GDM1 (cell line): ENCODE measurements at places on chromosomes 2 and 18.

- no peak for DNase-seq
Observed at GRCh38 chr2:237140689-237141285, 55.1 kb downstream of the COPS8 start.

- no peak for DNase-seq
Observed at GRCh38 chr2:240377366-240377765, 58.1 kb upstream of the GPC1 start.

DNA sequence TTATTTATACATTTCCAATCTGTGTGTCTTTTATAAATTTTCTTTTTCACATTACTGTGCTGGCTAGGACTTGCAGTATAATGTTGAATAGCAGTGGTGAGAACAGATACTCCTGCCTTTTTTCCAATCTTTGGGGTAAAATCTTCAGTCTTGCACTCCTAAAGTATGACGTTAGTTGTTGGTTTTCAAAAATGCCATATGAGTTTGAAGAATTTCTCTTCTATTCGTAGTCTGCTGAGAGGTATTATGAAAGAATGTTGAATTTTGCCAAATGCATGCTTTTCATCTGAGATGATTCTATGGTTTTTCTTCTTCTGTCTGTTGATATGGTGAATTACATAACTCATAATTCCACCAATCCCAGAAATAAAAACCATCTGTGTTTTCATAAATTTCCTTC lies 335.3 kb upstream of the CHST9 start:
- DNase-seq: no peak

DNA sequence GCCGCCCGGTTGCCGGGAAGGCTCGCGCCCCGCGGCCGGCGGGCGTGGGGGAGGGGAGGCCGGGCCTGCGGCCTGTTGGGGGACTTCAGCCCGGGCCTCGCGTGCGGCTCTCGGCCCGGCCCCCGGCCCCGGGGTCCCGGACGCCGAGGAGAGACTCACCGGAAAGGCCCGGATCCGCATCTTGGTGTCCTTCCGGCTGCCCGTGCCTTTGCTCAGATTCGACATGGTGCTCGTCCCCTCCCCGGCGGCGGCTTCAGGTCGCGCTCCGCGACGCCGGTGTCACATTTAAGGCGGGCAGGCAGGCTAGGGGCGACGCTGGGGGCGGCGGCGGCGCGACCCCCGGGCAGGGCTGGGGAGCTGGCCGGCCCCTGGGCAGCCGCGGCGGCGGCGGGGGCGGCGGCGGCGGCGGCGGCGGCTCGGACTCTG lies 365 bp downstream of the CUL3 start:
- DNase-seq: peak; percentile 37

- DNase-seq: no peak
Observed at GRCh38 chr2:118969734-118970395, 27.9 kb downstream of the MARCO start.

GRCh38 chr2:221289389-221289788 lies 282.7 kb downstream of the EPHA4 start:
- no peak for DNase-seq
